ENCODE measurements at places on chromosomes 1 and 21.

- DNase-seq = no peak
These were observed 30.0 kb upstream of the RCSD1 start for GRCh38 chr1:167599957-167600581.

- no peak for DNase-seq
These were observed 578.3 kb upstream of the NR5A2 start for GRCh38 chr1:199449221-199449620.

DNA sequence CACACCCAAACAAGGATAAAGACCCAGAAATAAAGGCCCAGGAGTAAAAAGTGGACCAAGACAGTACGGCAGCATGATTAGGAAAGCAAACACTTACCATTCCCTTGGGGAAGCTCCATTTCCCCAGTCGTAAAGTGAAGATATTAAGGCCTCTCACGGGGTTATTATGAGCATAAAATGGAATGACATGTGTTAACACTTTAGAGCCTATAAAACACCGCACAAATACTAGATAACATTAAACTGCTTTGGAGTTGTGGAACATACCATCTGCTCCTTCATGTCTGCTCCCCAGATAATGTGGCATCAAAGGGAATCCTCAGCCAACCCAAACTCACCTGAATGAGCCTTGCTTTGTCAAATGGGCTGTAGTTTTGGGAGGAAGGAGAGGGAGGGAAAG lies 8.9 kb upstream of the ITLN2 start:
- no peak for DNase-seq

DNA sequence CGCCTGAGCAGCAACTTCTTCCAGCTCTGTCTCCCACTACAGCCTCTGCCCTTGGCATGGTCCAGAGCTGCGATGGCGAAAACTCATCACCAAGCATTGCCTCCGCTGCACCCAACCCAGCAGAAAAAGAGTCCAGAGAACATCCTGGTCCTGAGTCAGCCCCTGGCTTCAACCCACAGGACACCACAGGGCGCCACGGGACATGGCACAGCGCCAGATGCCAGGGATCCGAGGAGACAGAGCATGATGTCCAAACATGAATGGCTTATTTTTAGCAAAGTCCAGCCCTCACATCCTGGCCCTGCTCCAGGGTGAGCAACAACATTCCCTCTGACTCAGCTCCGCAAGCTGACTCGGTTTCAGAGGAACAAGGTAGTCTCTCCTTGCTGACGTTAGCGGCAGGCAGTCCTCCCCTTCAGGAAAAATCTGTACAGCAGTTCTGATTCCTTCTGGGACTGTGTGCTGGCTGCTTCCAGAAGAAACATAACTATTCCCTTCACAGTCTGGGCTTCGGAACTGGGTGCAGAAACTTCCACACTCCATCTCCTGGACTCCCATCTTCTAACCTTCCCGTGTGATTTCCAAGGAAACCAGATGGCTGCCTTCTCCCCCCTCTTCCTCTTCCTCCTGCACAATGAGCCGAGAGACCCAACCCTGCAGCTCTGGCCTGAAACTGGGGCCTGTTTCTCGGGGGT lies 131.3 kb downstream of the TOMM20 start:
- peak; percentile 98 for DNase-seq

DNA sequence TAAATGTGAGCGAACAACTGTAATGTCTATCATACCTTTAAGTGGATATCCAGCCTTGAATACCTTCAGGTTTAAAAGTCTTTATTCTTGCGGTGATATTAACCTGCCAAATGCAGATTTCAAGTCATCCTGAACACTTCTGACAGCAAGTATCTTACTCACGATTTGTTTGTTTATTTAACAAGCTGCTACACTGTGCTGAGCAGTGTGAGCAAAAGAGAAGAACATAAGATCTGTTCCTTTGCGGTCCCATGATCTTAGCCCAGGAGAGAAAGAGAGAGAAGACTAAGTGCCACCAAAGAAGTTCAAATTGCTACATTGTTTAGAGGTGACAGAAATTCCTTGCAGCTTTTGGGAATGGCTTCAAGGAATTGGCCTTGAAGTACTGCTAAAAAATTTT lies 9.5 kb upstream of the IL24 start:
- no peak for DNase-seq

Data from substantia nigra (tissue), 51 donors.